ENCODE measurements at places on chromosomes 12 and 14. TPM values are rescaled to one million over a fixed set of nuclear protein-coding genes. Genes with fewer than 3 reads are reported as not detected.

GRCh38 chr12:124059752-124060151 is 86.7 kb downstream of the ZNF664 start:
- no peak for DNase-seq

DNA sequence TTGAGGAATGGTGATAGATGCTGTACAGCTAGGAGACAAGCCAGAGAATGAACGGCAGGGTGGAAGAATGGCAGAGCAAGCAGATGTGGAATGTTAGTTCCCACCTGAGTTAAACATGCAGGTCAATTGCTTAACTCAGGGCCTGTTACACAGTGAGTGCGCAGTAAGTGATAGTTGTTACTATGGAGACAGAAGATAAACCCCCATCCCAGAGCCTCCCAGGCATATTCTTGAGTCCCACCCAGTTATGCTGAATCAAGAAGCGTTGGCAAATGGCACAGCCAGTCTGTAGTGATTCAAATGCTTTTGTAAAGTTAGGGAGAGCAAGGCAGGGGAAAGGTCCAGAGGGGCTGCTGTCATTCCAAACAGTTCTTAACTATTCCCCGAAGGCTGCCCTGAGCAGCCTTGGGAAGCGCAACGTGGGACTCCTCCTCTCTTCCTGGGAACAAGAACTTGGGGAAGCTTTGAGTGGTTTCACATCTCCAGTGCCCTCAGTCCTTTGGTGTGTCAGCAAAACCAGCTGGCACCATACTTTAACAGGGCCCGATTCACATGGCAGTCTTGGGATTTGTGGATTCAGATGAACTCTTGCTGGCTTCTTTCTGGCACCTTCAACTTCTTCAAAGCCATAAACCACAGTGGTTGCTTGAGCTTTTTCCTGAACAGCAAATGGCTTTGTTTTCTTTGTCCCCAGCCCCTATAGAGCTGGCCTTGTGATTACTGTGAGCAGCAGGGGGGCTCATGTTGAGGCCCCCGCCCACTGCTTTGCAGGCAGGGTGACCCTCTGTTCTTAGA is 66.4 kb downstream of the PPM1A start:
- DNase-seq = no peak

GRCh38 chr12:115370650-115371049 is 686.7 kb upstream of the TBX3 start:
- no peak for DNase-seq

Gene GPD1
- polyA plus RNA-seq = 66.6 TPM

Gene MANSC1
- polyA plus RNA-seq = 31.0 TPM

Gene CD4
- 28.6 TPM for polyA plus RNA-seq

Gene GLT8D2
- polyA plus RNA-seq = 15.0 TPM

Gene ANKRD33
- polyA plus RNA-seq = 0.21 TPM

Measured in left renal cortex interstitium (tissue), 4 donors.